ENCODE measurements at places on chromosomes 6 and 20.

DNA sequence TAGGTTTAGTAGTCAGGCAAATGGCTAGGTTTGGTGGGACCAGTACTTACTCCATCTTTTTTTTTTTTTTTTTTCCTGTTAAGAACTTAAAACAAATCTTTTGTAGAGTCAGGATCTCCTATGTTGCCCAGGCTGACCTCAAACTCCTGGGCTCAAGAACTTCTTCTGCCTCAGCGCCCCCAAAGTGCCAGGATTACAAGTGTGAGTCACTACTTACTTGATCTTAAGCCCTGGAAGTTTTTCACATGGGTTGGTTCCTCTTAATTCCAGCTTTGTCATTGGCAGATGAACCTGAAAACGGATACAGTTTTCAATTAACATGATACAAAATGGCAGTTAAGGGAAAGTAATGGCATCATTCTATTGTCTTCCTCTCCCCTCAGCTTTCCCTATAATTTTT, 179.4 kb upstream of the JAG1 start:
- no peaks in the 10 kb centered on the region for H3K36me3 ChIP-seq
- no peak overlapping the region for H3K4me3 ChIP-seq
- no peaks in the 10 kb centered on the region for H3K27me3 ChIP-seq
- DNase-seq = no peak
- no peak overlapping the region for H3K27ac ChIP-seq
- H3K4me1 ChIP-seq = no peaks in the 10 kb centered on the region

- peaks cover 17% of the 10 kb centered on the region for H3K4me1 ChIP-seq
- H3K4me3 ChIP-seq = no peak overlapping the region
- H3K36me3 ChIP-seq = no peaks in the 10 kb centered on the region
Observed at GRCh38 chr20:4041748-4042411, 26.5 kb upstream of the RNF24 start.

GRCh38 chr20:62052336-62052841, 13.3 kb downstream of the TAF4 start:
- no peaks in the 10 kb centered on the region for H3K36me3 ChIP-seq
- no peak for DNase-seq
- H3K4me1 ChIP-seq = peaks cover 14% of the 10 kb centered on the region
- no peaks in the 10 kb centered on the region for H3K27me3 ChIP-seq

DNA sequence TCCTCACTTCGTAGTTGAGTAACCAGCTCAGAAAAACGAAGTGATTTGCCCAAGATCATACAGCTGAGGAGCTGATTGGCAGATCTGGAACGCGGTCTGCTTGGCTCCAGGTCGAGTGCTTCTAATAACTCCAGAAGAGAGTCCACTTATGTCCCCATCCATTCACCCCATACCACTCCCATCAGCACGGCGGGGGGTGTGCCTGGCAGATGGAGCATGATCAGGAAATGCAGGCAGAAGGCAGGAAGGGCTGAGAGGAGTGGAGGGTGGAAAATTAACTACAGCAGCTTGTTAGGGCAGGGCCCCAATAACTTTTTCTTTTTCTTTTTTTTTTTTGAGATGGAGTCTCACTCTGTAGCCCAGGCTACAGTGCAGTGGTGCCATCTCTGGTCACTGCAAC, 15.0 kb downstream of the FITM2 start:
- DNase-seq = no peak
- no peaks in the 10 kb centered on the region for H3K4me1 ChIP-seq
- H3K36me3 ChIP-seq = no peaks in the 10 kb centered on the region
- H3K27me3 ChIP-seq = no peaks in the 10 kb centered on the region
- H3K4me3 ChIP-seq = no peak overlapping the region
- H3K27ac ChIP-seq = no peak overlapping the region

DNA sequence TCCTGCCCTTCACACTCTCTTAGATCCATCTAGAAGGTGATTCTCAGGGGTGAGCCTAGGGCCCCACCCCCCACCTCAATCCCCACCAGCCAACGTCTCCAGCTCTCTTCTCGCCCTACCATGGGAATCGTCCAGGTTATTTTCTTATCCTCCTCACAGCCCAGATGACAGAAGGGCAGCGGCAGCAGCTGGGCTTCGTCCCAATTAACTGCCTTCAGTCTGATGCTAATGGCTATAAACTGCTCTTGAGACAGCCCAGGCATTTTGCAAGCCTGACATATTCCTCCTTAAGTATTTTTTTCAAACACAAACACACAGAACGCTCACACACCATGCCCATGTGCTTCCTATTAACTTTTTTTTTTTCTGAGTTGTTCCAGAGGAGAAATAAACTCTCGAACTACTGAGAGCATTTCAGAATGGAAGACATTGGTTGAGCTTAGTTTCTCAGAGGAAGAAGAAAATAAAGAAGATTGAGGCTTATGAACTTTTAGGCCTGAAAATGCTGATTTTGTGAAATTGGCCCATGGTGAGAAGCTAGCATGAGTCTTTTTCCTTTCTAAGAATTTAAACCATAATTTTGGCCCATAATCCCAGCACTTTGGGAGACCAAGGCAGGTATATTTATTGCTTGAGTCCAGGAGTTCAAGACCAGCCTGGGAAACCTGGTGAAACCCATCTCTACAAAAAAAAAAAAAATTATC, 124.6 kb downstream of the EYA2 start:
- H3K4me3 ChIP-seq = no peak overlapping the region
- H3K36me3 ChIP-seq = no peaks in the 10 kb centered on the region
- no peaks in the 10 kb centered on the region for H3K27me3 ChIP-seq
- H3K27ac ChIP-seq = no peak overlapping the region
- DNase-seq = no peak

DNA sequence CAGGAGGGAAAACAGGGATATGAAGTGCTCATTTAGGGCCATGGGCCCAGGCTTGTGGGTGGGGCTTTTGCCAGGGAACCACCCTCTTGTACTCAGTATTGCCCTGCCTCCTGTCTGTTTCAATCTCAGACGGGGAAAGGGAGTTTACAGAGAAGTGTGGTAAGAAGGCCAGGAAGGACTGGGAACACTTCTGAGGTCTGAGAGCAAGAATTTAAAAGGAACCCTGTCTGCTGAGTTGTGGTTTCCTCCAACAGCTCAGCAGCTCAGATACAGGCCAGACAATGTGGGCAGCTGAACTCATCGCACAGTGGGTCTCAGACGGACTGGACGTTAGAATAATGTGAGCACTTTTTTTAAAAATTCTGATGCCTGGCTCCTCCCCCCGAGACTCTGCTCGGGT, 354.1 kb upstream of the ARID1B start:
- H3K27ac ChIP-seq = no peak overlapping the region
- H3K4me3 ChIP-seq = no peak overlapping the region
- DNase-seq = no peak

DNA sequence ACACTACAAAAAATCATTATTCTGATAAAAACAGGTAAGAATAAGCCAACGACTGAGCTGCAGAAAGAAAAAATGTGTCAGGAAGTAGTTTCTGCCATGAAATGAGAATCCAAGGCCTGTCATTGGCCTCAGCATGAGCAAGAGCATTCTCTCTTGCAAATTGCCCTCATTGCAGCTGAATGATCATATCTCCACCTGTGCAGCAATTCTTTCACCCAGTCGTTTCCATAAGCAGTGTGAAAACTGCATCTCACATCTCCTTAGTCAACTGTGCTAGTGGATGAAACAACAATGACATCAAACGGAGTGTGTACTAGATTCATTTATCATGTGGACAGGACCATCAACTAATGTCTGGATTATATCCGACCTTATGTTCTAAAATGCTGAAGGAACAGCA, 88.2 kb upstream of the STXBP5 start:
- no peaks in the 10 kb centered on the region for H3K4me1 ChIP-seq
- no peak for DNase-seq
- no peaks in the 10 kb centered on the region for H3K27me3 ChIP-seq

GRCh38 chr6:149464411-149464810, 20.4 kb downstream of the ZC3H12D start:
- H3K4me3 ChIP-seq = no peak overlapping the region
- H3K27ac ChIP-seq = peak overlapping the region; percentile 97
- no peak for DNase-seq

DNA sequence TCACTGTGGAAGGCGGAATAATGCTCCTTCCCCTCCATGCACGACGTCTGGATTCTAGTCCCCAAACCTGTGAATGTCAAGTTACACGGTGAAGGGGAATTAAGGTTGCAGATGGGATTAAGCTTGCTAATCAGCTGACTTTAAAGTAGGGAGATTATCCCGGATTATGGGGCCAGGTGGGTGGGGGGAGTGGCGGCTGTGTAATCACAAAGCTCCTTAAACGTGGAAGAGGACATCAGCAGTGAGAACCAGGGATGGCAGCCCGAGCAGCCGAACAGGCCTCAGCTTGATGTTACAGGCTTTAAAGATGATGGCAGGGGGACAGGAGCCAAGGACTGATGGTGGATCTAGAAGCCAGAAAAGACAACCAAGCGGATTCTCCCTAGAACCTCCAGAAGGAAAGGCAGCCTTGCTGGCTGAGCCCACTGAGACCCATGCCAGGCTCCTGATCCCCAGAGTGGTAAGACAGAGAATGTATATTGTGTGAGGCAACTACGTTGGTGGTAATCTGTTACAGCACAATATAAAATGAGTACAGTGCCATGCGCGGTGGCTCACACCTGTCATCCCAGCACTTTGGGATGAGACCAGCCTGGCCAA, 117.5 kb downstream of the SCML4 start:
- H3K4me3 ChIP-seq = no peak overlapping the region
- no peaks in the 10 kb centered on the region for H3K27me3 ChIP-seq
- H3K36me3 ChIP-seq = no peaks in the 10 kb centered on the region
- no peak overlapping the region for H3K27ac ChIP-seq
- DNase-seq = no peak

DNA sequence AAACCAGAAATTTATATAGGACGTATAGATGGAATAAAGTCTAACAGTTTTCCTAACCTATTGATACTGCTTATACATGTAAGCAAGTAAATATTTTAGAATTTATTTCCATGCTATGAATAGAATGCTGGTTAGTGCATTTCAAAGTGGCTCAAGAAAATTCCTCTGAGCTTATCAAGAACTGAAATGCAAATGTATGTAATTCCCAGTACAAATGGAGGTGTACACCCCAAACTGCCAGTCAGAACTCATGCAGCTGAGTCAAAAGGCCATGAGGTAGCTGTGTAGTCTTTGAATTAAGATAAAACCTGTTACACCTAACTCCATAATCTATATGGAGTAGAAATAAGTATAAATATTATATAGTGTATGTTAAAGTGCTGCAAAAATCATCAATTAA, 232.2 kb upstream of the KCNQ5 start:
- no peak overlapping the region for H3K4me3 ChIP-seq
- peaks cover under 1% of the 10 kb centered on the region for H3K4me1 ChIP-seq
- no peak for DNase-seq
- H3K27ac ChIP-seq = no peak overlapping the region

- no peak for DNase-seq
- no peak overlapping the region for H3K4me3 ChIP-seq
- no peaks in the 10 kb centered on the region for H3K4me1 ChIP-seq
- no peaks in the 10 kb centered on the region for H3K36me3 ChIP-seq
- H3K27ac ChIP-seq = no peak overlapping the region
Observed at GRCh38 chr20:52622081-52622480, 350.1 kb upstream of the TSHZ2 start.

GRCh38 chr6:48073976-48074767, 36.8 kb downstream of the PTCHD4 start:
- no peaks in the 10 kb centered on the region for H3K4me1 ChIP-seq
- H3K27ac ChIP-seq = no peak overlapping the region
- DNase-seq = no peak

GRCh38 chr20:24917797-24918578, 31.1 kb upstream of the CST7 start:
- H3K27me3 ChIP-seq = peaks cover 13% of the 10 kb centered on the region
- H3K36me3 ChIP-seq = no peaks in the 10 kb centered on the region
- no peak overlapping the region for H3K27ac ChIP-seq
- H3K4me3 ChIP-seq = no peak overlapping the region
- H3K4me1 ChIP-seq = no peaks in the 10 kb centered on the region

GRCh38 chr6:151624481-151624880, 130.7 kb downstream of the CCDC170 start:
- no peaks in the 10 kb centered on the region for H3K27me3 ChIP-seq
- H3K27ac ChIP-seq = no peak overlapping the region
- no peak overlapping the region for H3K4me3 ChIP-seq
- no peak for DNase-seq
- no peaks in the 10 kb centered on the region for H3K36me3 ChIP-seq

- no peak overlapping the region for H3K27ac ChIP-seq
- H3K4me3 ChIP-seq = no peak overlapping the region
- no peaks in the 10 kb centered on the region for H3K36me3 ChIP-seq
- H3K4me1 ChIP-seq = peaks cover 52% of the 10 kb centered on the region
- DNase-seq = no peak
Observed at GRCh38 chr6:374956-375355, 16.6 kb upstream of the IRF4 start.

GRCh38 chr6:139544701-139545057, 170.2 kb upstream of the CITED2 start:
- DNase-seq = no peak
- no peaks in the 10 kb centered on the region for H3K27me3 ChIP-seq
- no peak overlapping the region for H3K27ac ChIP-seq
- H3K4me1 ChIP-seq = no peaks in the 10 kb centered on the region
- H3K36me3 ChIP-seq = no peaks in the 10 kb centered on the region

GRCh38 chr6:56025795-56026194, 150.4 kb upstream of the BMP5 start:
- H3K36me3 ChIP-seq = no peaks in the 10 kb centered on the region
- no peaks in the 10 kb centered on the region for H3K4me1 ChIP-seq
- H3K27ac ChIP-seq = no peak overlapping the region
- no peaks in the 10 kb centered on the region for H3K27me3 ChIP-seq
- H3K4me3 ChIP-seq = no peak overlapping the region
- no peak for DNase-seq

GRCh38 chr20:46137816-46138215, 19.7 kb downstream of the CD40 start:
- H3K36me3 ChIP-seq = no peaks in the 10 kb centered on the region
- H3K27ac ChIP-seq = no peak overlapping the region
- H3K27me3 ChIP-seq = no peaks in the 10 kb centered on the region
- DNase-seq = no peak

- H3K4me3 ChIP-seq = no peak overlapping the region
- H3K36me3 ChIP-seq = no peaks in the 10 kb centered on the region
- no peaks in the 10 kb centered on the region for H3K4me1 ChIP-seq
Observed at GRCh38 chr20:10798811-10799210, 125.0 kb upstream of the JAG1 start.

Measured in B cell (primary cell).